ENCODE measurements at places on chromosomes 5 and 9.

DNA sequence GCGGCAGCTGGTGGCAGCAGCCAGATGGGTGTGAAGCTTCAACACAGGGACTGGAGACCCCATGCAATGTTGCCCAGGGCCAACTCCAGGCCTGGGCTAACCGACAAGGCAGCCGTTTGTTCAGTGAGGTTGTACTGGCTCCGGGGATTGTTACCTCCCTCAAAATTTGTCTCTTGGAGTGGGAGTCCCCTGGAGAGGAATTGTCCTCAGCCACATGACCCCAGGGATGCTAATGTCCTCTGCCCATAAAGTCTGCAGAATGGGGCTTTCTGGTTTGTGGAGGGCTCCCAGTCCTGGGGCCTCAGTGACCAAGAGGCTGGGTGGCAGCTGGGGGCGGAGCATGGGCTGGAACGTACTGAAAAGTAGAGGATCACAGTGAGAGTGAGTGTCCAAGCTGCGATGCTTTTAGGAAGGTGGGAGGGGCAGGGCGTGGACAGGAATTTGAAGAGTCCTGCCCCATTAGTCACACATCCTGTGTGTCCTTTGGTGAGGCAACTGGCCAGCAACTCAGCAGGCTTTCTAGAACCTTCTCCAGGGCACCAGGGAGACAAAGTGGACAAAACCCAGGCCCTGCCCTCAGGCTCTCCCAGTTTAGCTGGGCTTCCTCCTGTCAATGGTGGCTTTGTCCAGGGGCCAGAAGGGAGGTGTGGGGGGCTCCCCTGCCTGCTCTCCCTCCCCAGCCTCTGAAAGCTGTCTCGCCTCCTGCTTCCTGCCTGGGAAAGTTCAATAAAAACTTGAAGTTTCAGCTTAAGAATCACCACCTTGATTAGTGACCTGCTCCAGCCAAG is 114.0 kb downstream of the NSG2 start:
- no peak for DNase-seq

GRCh38 chr5:21663082-21663481 is 1190.1 kb downstream of the CDH12 start:
- no peak for DNase-seq

DNA sequence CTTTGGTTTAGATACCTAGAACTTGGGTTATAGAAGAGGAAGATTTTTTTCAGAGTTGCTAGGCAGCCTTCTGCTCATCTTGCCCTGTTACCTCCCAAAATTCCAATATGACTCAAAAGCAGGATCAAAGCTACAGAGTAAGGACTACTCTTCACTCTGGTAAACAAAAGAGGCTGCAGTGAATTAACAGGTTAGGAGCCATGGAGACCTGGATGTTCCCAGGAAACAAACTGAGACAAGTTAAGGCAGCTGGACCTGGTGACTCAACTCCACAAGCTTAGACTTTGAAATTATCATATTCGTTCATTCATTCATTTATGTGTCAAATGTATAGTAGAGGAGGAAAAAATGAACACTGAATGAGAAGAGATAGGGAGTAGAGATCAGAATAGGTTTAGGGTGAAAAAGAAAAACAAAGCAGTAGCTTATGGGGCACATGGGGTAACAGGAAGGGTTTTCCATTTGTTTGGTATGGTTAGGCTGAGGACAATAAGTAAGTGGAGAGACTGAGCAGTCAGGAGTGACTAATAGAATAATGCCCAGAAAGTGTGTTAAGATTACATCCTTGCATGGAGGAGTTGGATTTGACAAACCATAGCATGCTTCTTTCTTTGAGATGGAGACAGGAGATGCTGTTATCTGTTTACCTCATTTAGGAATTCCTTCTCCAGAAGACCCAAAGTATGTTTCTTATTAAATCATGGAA is 464.0 kb upstream of the ZNF608 start:
- DNase-seq = no peak

DNA sequence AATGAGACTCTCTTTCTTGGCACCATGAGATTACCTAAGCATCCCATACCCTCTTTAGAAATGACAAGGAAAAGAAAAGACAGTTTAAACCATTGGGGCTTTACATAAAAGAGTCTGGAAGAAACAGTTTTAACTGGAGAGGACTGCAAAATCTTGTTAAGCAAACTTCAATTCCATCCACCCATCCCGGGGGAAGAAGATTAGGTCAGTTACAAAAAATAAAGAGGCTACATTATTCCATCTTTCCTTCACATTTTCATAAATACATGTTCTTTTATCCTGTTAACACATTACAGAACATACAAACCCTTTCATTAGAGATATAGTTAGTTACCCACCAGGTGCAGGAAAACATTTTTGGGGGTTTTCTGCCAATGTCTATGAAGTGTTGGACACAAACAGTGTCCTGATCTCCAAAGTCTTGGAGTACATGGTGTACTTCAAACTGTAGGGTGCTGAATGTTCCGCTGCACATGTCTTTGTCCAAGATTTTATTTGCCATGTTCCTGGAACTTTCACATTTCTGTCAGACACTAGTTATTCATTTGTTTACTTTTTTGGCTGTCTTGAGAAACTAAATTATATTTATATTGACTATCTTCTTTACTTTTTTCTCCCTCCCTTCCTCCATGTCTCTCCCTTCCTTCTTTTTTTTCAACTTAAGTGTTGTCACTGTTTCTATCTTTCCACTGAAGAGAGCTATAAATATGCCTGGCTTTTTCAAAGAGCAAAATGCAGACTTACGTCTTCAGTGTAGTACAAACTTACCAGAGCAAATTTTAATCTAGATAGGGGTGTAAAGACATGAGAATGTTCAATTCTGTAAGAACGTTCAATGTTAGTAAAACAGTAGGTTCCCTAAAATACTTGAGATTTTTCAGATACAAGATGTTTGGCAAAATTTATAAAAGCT is 410.9 kb upstream of the PRR16 start:
- no peak for DNase-seq

DNA sequence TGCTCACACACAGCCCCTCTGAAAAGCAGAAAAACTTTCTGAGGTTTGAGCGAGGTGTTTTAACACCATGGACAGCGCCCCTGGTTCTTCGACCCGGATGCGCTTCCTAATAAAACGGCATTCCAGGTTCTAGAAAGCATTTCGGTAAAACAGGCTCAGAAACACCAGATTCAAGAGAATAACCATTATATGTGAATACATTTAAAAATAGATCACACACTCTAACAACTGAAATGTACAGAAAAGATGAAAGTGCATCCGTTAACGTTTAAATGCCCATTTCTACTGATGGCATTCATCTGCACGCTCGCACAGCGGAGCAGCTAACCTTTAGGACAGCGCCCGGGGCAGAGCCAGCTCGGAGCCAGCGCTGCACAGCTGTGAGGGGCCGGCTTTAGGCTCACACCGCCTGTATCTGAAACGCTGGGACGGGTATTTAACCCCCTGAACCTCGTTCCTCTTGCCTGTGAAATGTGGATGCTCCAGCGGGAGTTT is 26.3 kb upstream of the TENT4A start:
- DNase-seq = peak; percentile 11

DNA sequence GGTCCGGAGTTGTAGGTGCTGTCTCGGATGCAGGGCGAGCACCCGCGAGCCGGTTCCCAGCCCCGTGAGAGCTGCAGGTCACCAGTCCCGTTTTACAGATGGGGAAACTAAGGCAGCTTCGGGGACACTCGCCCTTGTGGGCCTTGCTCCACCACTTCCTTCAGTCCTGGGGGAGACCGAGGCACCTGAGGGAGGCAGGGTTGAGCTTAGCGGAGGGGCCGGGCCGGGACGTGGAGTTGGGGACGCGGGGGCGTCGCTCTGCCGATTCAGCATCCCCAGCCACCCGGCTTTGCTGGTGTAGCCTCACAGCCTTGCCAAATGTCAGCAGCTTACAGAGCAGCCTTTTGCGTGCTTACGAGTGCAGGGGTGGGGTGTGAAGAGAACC is 530 bp downstream of the BBLN start:
- DNase-seq = no peak

GRCh38 chr5:177116631-177117373 is 16.8 kb upstream of the NSD1 start:
- no peak for DNase-seq

GRCh38 chr5:80590766-80591165 is 20.7 kb upstream of the ANKRD34B start:
- no peak for DNase-seq

DNA sequence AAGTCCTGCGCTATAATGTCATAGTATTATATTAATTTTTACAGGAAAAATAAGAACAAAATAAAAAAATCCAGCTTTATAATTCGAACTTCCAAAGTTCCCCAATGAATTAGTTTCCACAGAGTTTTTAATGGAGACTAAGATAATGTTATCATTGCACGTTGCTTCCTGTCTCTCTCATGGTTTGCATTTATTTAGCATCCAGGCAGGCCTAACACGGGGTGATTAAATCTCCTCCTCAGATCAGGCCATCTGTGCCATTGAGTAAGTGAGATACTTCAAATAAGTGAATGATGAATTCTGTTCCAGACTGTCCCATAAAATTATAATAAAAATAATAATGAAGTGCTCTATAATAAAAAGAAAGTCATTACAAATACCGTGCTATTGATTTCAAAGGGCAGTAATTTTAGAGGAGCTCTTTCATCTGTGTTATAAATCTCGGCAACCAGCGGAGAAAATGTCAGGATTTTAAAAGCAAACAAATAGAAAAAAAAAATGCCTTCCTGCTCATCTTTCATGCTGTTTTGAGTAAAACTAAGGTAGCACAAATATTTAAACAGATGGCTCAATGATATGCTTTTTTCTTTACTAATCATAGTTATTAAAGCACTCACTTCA is 570.6 kb upstream of the ZNF608 start:
- no peak for DNase-seq

DNA sequence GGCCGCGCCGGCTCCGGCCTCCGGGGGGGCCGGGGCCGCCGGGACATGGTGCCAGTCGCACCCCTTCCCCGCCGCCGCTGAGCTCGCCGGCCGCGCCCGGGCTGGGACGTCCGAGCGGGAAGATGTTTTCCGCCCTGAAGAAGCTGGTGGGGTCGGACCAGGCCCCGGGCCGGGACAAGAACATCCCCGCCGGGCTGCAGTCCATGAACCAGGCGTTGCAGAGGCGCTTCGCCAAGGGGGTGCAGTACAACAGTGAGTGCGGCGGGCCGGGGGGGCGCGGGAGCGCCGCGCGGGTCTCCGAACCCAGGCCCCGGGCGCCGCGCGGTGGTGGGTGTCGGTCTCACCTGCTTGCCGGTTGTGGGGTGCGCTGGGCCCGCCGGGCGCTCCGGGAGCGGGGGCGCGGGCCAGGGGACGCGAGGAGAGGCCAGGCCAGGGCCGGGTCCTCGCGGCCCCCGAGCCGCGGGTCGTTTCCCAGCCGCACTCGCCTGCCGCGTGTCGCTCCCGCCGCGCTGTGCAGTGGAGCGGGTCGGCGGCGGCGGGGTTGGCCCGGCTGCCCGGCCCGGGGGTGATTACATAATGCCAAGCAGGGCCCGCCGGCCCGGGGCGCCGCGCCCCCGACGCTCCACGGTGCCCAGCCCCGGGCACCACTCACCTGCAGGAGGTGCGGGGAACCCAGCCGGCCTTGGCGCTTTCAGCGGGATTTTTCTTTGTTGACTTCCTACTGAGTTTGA is 492 bp downstream of the RABL6 start:
- no peak for DNase-seq

GRCh38 chr5:169944922-169945680 is 35.2 kb downstream of the INSYN2B start:
- DNase-seq = no peak

GRCh38 chr9:68817079-68817875 is 112.2 kb downstream of the PIP5K1B start:
- no peak for DNase-seq

DNA sequence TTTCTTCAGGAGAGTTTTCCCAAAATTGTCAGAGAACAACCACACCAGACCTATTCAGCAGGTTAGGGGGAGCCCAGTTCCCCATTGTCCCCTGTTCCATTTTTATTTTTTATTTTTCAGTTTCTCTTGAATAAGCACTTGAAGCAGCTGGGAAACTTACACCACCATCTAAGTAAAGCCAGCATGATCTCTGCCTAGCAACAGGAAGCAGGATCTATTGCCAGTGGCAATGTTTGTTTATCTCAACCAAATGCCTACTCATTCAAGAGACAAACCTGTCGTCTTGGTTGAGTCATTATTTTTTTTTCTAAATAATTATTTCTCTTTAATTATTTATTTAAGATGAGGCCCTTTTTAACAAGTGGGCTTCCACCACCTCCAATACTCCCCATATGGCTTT is 379.3 kb downstream of the PLK2 start:
- no peak for DNase-seq

- no peak for DNase-seq
These were observed 833.3 kb downstream of the CDH9 start for GRCh38 chr5:26205121-26205520.

GRCh38 chr5:62256161-62257019 is 49.6 kb upstream of the KIF2A start:
- no peak for DNase-seq

DNA sequence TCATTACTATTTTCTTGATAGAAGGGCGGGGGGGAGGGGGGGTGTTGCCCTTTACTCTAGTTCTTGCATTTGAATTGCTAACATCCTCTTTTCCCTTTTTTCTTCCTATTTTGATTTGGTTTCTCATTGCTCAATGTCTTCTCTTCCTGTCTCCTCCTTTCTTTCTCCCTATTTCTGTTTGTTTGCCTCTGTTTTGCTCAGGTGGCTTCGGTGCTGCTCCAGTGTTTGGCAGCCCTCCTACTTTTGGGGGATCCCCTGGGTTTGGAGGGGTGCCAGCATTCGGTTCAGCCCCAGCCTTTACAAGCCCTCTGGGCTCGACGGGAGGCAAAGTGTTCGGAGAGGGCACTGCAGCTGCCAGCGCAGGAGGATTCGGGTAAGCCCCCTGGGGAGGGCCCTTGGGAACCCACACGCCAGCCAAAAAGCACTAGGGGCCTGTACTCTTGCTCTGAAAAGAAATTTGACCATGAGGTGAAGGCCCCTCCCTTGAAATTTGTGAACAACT is 48.3 kb downstream of the FAM78A start:
- DNase-seq = no peak

DNA sequence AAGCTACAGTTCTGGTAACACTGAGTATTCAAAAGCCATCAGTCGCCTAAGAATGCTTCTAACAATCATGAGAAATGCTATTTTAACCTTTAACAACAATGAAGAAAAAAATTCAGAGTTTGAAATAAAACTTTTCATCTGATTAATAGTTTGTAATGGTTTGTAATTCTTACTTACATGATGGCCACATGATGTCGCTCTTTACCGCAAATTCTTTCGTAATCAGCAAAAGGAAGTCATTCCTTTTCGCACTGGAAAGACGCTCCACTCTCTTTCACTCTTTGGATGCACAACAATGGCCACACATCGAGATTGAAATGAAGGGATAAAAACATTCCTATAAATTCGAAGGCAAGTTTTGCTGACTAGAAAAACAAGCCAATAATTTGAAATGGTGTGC is at the start of gene PCDHA7:
Gene PCDHA7 (plus strand): TSS at position 277 of the 400 bp plus-strand sequence. CDS start 115 bp downstream, at position 392.
- DNase-seq = no peak

Data from GM04503 (cell line).